Activated T-cell treated with anti-CD3 and anti-CD28 coated beads for 4 hours (primary cell): ENCODE measurements at places on chromosomes 16 and 17.

- no peak for DNase-seq
Observed at GRCh38 chr17:15470536-15470935, 3.1 kb upstream of the CDRT4 start.

DNA sequence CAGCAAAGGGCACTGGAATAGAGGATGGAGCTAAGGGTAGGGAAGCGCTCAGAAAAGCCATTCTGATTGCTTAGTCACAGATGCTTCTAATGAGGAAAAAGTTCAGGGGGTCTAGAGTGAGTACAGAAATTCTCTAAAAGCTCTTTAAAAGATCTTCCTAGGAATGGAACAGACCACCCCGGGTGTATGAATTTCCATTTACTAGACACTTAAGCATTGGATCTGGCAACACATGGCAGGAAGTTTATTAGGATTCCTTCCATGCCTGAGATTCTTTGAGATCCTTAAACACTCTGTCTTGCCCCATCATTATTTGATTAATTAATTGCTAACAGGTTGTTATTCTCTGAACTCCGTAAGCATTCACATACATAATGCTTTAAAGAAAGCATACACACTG, 8.5 kb downstream of the KRTAP9-7 start:
- no peak for DNase-seq

- DNase-seq, result no peak
Observed at GRCh38 chr16:49292413-49292812, 10.8 kb upstream of the CBLN1 start.

DNA sequence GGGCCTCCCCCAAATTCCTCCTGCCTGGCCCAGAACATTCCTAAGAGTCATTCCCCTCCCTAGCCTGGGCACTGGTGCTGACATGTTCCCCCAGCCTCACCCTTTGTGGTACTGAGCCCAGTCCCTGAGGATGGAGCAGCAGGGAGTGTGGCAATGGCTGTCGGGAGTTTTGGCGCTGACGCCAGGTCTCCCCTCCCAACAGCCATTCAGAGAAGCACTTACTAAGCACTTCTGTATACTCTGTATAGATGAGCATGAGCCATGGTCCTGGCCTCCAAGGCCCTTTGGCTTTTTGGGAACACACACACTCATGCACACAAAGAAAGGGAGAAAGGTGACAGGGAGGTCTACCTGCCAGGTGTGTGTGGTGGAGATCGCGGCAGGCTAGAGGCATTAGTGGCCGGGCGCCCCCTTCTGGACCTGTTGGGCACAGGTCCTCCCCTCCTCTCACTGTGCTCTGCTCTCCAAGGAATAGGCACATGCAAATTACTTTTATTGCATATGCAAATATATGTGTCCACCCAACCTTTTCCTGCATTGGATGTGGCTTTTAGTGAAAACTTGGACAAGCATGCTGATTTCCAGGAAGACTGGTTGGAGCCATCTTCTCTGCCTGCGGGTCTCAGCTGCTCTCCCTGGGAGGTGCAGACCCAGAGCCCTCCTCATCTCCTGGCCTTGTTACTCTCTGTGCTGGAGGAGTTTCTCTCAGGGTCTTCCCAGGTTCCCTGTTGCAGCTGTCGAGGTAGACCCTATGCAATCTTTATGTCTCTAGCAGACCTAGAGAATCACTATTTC, 17.4 kb upstream of the C17orf107 start:
- peak; percentile 60 for DNase-seq

DNA sequence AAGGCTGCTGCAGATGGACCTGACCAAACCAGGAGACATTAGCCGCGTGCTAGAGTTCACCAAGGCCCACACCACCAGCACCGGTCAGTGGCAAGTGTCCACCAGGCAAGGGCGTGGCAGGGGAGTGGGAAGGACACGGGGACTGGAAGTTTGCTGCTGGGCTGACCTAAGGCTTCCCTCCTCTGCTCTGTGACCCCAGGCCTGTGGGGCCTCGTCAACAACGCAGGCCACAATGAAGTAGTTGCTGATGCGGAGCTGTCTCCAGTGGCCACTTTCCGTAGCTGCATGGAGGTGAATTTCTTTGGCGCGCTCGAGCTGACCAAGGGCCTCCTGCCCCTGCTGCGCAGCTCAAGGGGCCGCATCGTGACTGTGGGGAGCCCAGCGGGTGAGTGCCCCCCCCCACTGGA, 4.8 kb downstream of the HSD11B2 start:
- no peak for DNase-seq

DNA sequence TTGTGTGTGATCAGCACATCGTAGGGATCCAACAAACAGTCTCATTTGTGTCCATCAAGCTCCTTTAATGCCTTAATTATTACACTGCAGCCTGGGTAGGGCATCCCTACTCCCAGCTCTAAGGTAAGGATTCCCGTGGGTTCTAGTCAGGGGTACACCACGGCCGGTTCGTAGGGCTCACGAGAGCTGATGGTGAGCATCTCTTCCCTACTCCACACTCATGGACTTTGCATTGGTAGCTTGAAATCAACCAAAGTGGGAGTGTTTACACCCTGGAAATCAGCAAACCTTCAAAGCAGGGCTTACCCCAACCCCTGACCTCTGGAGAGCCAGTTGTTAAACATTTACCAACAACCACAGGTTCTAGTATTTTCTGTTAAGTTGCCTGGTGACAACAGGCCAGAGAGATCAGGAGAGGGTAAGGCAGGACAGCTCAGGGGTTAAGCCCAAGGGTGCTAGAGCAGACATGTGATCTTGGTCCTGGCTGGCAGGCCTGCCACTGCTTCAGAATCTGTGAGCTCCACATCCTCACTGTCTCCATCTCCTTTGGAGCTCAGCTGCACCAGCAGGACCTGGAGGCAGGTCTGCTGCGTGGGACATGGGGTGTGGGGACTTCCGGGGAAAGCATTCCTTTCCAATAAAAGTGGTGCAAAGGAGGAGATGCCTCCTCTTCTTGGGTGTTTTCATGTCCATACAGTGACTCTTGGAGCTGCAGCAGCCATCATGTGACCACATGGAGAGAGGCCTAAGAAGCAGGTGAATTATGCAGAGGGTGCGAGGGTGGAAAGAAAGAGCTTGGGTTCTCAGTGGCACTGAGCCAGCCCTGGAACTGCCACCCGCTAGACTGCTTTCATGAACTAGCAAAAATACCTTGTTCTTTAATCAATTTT, 36.1 kb upstream of the ZCCHC14 start:
- no peak for DNase-seq

GRCh38 chr16:17333229-17333628, 137.5 kb downstream of the XYLT1 start:
- DNase-seq, result no peak

DNA sequence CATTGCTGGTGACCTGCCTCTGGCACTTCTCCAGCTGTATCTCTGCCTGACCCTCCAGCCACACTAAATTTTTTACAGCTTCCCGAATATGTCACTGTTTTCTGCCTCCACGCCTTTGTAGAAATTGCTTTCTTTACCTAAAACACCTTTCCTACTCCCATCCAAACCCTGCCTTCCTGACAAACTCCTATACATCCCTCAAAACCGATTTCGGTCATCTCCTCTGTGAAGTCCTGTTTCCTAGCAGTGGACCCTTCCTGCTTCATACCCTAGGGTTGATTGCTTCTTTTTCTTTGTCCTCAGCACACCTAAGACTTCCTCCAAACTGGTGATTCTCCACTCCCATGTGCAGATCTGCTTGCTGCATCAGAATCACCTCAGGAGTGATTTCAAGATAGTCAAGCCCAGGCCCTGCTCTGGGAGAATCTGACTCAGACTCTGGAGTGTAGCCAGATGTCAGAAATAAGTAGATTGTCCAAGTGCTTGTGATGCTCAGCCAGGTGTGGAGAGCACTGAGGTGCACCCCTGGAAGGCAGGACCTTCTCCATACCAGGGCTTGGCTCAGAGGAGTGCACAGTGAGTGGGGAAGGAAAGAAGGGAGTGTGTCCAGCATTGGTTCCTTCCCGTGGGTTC, 184.2 kb downstream of the COPRS start:
- no peak for DNase-seq

GRCh38 chr16:90032674-90033331, 13.5 kb upstream of the DBNDD1 start:
- DNase-seq, result no peak

GRCh38 chr16:11536104-11536866, 50.4 kb downstream of the LITAF start:
- DNase-seq, result no peak

DNA sequence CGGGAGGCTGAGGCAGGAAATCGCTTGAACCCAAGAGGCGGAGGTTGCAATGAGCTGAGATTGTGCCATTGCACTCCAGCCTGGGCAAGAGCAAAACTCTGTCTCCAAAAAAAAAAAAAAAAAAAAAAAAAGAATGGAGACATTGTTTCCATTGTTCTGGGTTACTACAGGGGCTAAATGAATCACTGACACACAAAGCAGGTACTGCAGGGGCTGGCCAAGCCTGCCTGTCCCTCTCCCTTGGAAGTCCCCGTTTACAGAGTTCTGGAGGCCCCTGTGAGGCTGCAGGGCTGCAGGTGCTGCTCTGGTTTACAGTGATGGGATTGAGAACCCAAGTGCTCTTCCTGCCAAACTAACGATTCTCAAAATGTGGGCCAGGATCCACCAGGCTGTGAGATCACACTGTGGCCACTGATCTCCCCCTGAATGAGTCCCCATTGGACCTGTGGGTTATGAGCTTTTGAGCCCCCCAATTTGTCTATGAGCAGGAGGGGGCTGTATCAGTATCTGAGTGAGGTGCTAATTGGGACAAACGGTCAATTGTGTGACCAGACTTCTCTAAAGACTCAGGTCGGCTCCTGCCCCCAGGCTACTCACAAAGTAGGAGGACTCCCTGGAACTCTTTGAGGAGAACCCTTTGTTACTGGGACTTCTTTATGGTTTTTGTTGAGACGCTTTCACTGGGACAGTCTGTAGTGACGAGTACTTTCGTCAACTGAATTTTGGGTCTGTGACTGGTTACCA, 39.0 kb downstream of the DNAH17 start:
- no peak for DNase-seq

DNA sequence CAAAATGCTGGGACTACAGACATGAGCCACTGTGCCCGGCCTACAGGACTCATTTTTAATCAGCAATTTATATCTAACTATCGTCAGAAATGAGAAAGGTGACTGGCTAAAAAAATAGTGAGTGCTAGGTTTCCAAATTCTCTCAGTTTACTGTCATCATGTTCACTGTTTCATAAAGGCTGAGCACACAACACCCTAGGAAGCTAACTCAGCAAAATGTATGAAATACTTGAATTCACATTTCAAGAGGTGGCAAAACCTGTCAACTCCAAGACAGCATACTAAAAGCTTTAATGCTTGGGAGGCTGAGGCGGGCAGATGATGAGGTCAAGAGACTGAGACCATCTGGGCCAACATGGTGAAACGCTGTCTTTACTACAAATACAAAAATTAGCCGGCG, 16.7 kb downstream of the WDR45B start:
- no peak for DNase-seq

GRCh38 chr17:47119746-47120520, 69.2 kb downstream of the CDC27 start:
- DNase-seq, result no peak

DNA sequence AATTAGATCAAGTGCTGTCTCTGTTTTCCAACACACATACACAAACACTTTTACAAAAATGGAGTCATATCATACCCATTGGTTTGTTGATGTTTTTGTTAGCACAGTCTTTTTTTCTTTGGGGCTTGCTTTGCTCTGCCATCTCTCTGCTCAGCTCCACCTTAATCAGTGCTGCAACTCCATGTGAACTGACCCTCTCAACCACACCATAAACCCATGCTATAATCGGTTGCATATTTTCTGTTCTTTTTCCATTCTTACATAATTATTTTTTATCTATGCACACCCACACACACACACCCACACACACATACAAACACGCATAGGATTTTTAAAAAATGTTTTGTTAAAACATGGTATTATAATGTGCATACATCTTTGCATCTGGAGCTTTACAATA, 91.0 kb upstream of the CDH13 start:
- no peak for DNase-seq

DNA sequence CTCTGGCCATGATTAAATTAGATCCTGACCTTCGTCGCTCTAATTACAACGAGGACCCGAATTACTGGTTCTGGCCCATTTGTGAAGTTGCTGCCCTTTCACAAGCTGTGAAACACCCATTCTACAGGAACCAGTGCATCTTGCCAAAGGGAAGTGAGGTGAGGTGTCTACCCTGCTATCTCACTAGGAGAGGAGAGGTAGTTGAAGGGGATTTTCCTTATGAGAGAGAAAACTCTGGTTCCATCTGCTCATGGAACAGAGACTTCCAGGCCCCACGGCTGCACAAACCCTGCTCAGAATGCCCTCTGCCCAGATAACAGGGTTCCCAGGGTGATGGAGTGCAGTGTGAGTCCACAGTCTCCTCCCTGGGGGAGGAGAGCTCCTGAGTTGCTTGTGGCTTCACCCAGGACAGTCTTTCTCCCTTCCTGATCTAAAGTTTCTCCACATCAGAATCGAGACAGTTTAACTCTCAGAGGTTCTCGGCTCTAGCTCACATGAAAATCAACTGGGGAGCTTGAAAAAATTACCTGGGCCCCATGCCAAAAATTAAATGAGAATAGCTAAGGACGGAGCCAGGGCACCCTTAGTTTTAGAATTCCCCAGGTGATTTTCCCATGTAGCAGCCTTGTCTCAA, 7.8 kb upstream of the SSTR2 start:
- DNase-seq, result no peak

DNA sequence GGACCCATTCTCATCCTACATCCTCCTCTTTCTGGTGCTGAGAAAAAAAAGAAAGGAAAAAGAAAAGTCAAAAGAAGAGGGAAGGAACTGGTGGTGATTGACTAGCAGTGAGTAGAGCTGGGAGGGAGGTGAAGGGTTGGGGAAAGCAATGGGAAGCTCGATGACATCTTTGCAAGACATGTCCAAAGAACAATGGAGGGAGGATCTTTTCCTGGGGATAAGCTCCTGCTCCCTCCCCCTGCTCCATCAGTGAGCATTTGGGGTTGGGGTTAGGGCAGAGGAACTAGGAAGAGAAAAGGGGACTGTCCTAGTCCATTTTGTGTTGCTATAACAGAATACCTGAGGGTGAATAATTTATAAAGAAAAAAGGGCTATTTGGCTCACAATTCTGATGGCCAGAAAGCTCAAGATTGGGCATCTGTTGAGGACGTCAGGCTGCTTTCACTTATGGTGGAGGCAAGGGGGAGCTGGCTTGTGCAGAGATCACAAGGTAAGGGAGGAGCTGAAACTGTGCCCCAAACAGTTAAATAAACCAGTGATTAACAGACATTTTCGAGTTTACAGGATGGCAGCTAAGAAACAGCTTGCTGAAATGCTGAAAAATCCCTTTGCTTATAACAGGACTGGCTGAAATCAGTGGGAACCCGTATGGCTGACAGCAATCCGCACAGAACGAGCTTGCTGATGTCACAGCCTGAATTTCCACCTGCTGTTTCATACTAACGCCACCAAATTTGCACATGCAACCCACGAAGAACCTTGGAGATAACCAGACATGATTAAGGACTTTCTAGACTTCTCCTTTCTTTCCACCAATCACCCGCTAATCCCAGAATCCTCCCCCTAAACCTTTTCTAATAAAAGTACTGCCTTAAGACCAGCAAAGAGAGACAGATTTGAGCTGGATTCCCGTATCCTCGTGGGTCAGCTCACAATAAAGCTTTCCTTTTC, 1.6 kb upstream of the ODF4 start:
- DNase-seq, result no peak

- DNase-seq, result no peak
Observed at GRCh38 chr16:82741073-82741615, 114.4 kb downstream of the CDH13 start.
